GM10248 (cell line): ENCODE measurements at places on chromosomes 16 and 17.

DNA sequence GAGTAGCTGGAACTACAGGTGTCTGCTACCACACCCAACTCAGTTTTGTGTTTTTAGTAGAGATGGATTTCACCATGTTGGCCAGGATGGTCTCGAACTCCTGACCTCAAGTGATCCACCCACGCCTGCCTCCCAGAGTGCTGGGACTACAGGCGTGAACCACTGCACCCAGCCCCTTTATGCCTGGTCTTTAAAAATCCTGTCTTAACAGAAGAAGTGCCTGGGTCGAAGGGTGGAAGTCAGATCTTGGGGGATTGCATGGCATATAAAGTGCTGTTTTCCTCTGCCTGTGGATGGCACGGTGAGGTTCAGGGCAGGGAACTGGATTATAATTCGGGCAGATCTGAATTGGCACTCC is 30.3 kb downstream of the ZC3H18 start:
- DNase-seq, result no peak

GRCh38 chr17:49931416-49932137 is 37.4 kb upstream of the DLX4 start:
- DNase-seq, result no peak

- no peak for DNase-seq
Observed at GRCh38 chr16:51431517-51432241, 280.6 kb upstream of the SALL1 start.

GRCh38 chr16:81170824-81171223 is 67.7 kb upstream of the BCO1 start:
- DNase-seq, result no peak

GRCh38 chr17:5587438-5588032 is 3.2 kb upstream of the NLRP1 start:
- peak; percentile 72 for DNase-seq

- DNase-seq, result no peak
Observed at GRCh38 chr17:15947271-15947670, 2.3 kb downstream of the ADORA2B start.

DNA sequence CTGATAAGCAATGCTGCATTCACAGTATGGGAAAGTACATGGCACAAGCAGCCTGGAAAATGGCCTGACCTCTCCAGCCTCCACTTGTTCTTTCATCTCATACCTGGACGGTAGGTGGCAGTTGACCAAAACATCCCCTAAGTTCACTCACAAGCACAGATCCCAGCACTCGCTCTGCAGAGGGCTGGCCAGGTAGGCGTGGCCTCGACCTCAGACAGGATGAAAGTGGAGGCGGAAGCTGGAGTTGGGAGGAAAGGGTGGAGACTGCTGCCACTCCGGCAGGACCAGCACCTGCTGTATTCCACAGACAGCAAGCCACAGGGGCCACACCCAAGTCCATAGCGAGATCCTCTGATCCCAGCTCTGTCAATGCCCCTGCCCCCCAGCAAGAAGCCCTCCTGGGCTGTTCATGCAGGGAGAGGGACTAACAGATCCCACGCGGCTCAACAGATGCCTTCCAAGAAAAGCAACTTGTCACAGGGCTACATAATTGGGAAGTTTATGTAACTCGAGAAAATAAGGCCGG is 31.3 kb downstream of the ZCCHC14 start:
- peak; percentile 77 for DNase-seq

GRCh38 chr17:74042744-74043486 is 160.6 kb upstream of the RPL38 start:
- no peak for DNase-seq

DNA sequence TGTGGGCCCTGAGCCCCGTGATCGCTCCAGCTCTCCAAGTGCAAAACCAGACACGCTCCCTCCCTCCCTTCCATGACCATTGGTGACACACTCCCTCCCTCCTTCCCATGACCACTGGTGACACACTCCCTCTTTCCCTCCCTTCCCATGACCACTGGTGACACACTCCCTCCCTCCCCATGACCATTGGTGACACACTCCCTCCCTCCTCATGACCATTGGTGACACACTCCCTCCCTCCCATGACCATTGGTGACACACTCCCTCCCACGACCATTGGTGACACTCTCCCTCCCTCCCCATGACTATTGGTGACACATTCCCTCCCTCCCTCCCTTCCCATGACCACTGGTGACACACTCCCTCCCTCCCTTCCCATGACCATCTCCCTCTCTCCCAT is 56.3 kb downstream of the LMF1 start:
- no peak for DNase-seq

DNA sequence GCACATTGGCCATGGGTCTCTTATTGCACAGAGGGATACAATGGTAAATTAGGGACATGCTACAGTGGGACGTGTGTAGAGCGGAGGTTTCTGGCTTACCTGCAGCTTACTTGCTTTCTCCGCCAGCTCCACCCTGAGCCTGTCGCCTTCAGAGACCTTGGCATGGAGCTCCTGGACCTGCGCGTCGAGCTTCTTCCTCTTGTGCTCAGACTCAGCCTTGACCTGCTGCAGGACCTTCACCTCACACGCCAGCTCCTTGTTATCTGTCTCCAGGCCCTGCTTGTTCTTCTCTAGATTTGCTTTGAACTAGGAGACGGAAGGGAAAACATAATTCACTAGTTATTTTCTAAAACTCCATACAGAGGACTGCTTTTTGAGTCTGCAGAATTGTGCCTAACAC is 63.5 kb downstream of the NDEL1 start:
- no peak for DNase-seq

DNA sequence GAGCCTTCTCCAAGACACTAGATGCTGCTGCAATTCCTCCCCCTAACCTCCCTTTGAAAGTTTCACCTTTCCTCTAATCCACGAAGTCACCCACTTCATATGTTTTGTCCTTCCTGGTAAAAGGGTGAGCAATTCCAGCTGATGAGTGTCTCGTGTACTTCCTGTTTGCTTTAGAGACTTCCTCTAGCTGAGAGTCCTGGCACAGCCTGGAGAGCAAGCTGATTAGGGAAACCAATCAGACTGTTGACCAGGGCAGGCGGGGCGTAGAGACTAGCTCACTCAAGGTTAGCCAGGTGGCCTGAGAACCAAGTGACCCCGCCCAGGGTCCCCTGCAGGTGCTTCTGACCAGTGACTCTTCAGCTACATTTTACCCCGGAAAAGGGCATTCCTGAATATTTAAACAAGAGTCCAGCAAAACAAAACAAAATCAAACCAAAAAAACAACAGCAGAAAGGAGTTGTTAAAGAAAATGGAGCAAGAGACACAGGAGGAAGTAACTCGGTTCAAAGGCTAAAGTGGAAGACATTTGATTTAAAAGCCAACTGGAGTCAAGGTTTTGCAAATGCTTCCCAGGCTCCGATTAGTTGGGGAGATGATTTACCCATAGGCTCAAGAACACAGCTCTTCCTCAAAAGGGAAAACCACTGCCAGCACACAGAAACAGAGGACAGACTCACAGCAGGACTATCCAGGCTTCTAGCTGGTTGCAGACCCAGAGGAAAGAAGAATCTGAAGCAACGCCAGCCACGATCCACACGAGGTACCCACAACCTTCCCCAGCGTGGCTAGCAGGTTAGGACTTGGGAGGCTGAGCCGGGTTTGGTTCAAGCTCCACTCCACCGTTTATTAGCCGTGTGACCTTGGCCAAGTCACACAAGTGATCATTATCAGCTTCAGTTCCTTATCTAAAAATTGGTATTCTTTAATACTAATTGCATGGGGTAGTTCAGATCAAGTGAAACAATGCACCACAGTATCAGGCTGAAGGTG is 13.4 kb downstream of the HSPB9 start:
- no peak for DNase-seq

GRCh38 chr17:7423679-7424078 is 1.7 kb upstream of the SPEM2 start:
- DNase-seq, result no peak

DNA sequence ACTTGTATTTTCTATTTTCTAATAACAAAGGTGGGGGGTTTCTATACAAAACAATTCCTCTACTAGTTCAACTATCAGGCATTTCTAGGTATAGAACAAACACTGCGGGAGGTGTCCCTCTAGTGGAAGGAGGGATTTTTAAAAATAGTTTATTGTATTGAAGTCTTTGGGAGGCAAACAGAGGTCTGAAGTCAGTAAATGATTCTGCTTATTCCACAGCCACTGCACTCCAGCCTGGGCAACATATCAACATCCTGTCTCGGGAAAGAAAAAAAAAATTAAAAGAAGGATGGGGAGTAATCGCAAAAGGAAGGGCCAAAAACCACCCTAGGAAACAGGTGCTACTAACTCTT is 648 bp upstream of the ERCC4 start:
- DNase-seq, result peak; percentile 46

GRCh38 chr17:80675438-80676095 is 130.9 kb downstream of the RPTOR start:
- no peak for DNase-seq

DNA sequence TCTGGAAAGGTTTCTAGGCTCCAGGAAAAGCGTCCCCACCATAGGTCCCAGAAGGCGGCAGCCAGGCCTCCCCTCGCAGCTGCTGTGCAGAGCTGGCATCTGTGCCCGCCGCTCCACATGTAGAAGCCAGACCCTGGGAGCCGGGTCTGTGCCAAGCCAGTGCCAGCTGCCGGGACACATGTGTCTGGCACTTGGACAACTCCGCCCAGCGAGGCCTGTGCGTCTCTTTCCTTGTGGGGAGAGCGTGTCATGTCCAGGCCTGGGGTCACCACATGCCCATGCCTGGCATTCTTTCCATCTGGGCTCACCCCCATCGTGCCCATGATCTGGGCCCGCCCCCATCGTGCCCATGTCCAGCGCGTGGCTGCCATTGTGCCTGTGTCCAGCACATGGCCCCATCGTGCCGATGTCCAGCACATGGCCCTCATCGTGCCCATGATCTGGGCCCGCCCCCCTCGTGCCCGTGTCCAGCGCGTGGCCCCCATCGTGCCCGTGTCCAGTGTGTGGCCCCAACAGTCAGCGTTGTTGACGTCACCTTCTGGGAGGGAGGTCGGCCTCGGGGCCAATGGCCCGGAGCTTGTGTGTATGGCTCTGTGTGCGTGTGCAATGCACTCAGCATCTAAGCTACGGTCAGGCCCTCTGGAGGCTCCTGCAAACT is 13.3 kb upstream of the ACSF3 start:
- DNase-seq, result no peak

GRCh38 chr16:9328411-9328810 is 237.0 kb downstream of the HAPSTR1 start:
- DNase-seq, result no peak

DNA sequence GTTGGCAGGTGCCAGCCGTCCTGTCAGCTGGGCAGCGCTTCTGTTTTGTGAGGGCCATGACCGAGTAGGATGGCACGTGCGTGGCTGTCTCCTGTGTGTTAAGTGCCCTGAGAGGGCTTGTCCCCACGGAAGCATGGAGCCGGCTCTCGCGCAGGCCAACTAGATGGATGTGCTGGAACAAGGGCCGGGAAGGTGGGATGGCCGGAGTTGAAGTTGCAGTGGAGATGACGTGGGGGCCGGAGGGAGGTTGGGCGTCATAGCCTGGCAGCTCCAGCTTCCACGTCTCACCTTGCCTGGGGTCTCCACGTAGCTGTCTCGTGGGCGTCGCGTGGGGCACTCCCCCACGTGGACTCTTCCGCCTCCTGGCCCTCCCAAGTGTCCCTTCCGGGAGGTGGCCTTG is 27.7 kb downstream of the TBCD start:
- DNase-seq, result no peak

DNA sequence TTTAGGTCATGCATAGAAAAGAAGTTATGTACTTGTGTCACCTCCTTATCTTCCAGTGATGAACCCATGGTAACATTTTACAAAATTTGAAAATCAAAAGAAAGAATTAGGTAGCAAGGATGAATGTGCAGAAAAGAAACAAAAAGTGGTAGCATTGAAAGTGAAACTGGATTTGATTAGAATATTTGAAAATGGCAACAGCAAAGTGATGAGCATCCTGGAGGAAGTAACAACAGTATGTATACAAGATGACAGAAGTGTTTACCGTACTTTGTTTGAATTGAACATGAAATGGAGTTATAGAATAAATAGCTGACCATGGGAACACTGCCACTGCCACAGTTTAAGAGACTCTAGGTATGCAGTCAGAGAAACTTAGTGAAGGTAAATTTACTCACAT is 1313.1 kb downstream of the CDH11 start:
- no peak for DNase-seq

- DNase-seq, result no peak
Observed at GRCh38 chr17:63534078-63534570, 11.0 kb downstream of the KCNH6 start.

DNA sequence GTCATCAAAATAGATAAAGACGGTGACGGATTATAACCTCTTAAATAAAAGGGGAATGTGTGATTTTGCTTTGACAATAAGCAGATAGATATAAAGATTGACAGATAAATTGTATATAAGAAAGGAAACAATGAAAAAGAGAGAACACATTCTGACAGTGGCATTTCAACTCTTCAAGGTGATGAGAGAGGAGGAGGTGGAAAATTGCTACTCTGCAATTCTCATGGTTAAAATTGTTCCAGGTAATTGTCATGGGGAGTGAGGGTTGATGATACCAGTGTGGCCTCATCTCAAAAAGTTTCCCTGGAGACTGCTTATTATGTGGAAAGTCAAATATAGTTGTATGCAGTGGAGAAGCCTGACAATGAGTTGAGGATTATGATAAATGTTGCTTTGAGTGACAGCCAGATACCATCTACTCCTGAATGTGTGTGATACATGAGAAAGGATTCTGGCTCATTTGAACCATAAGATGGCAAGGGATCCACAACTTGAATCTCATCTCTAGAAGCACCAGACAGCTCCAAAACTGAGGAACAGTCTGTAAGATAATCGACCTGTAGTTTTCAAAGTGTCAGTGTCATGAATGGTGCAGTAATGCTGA is 1290.6 kb upstream of the CDH8 start:
- no peak for DNase-seq

DNA sequence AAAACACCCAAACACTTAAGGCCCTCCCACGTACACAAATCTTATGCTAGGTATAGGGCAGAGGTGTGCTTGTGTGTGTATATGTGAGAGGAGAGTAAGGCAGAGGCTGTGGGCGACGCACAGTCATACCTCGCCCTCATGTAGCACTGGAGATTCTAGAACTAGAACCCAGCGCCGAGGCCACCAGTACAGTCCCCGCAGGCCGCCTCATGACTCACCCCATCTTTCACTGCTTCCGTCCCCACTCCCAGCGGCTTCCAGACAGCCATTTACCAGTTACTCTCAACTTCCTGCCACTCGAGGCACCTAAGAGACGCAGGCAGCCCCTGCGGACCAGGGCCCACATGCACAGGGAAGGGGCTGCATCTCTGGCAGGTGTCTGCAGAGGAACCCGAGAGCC is 23.2 kb upstream of the CYTH1 start:
- DNase-seq, result no peak

- no peak for DNase-seq
Observed at GRCh38 chr16:14569213-14569612, 60.8 kb downstream of the PARN start.
